ENCODE measurements at places on chromosomes 5 and 9.
A peak's percentile ranks its signal among the peaks of the same experiment; 100 is the strongest.

GRCh38 chr9:74498621-74499095, 1.5 kb downstream of the RORB start:
- peak; percentile 42 for DNase-seq

GRCh38 chr9:33263131-33264002, 1.1 kb downstream of the BAG1 start:
- DNase-seq: no peak

DNA sequence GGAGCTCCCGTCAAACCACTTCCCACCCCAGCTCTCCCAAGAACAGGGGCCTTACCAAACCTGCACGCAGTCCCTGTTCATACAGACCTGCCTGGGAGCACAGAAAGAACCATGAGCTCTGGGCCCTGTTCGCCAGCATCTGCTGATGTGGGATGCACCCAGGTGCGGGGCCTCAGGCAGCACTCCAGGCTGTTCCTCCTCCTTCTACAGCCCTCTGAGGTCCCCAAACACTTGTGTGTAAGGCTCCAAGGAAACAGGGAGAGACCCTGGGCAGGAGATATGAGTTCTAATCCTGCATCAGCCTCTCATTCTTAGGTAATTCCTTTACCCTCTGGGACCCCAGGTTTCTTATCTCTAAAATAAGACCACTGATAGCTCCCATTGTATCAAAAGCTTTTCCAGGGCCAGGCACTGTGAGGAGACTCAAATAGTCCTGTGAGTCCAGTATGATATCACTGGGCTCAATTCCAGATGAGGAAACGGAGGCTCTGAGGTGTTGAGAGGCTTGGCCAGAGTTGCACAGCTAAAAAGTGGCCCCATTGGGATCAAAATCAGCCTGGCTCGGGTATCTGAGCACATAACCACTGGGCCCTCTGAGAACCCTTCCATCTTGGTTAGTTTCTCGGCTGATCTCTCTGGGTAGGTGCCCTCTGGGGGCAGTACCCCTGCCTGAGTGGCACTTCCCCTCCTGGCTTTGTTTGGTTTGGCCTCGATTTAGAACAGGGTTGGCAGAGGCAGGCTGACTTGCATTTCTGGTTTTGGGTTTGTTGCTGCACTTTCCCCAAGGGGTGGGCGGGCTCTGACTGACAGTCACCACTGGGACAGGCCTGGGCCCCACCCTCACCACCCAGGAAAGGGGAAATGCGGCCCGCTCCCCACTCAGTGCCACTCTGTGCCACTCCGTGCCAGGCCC, 116.8 kb downstream of the RGS3 start:
- DNase-seq: no peak

- DNase-seq: no peak
Observed at GRCh38 chr9:133888048-133888808, 103.9 kb downstream of the VAV2 start.

- no peak for DNase-seq
Observed at GRCh38 chr5:170426149-170426767, 37.1 kb upstream of the KCNMB1 start.

- DNase-seq: no peak
Observed at GRCh38 chr9:136585531-136586120, 39.8 kb upstream of the NOTCH1 start.

DNA sequence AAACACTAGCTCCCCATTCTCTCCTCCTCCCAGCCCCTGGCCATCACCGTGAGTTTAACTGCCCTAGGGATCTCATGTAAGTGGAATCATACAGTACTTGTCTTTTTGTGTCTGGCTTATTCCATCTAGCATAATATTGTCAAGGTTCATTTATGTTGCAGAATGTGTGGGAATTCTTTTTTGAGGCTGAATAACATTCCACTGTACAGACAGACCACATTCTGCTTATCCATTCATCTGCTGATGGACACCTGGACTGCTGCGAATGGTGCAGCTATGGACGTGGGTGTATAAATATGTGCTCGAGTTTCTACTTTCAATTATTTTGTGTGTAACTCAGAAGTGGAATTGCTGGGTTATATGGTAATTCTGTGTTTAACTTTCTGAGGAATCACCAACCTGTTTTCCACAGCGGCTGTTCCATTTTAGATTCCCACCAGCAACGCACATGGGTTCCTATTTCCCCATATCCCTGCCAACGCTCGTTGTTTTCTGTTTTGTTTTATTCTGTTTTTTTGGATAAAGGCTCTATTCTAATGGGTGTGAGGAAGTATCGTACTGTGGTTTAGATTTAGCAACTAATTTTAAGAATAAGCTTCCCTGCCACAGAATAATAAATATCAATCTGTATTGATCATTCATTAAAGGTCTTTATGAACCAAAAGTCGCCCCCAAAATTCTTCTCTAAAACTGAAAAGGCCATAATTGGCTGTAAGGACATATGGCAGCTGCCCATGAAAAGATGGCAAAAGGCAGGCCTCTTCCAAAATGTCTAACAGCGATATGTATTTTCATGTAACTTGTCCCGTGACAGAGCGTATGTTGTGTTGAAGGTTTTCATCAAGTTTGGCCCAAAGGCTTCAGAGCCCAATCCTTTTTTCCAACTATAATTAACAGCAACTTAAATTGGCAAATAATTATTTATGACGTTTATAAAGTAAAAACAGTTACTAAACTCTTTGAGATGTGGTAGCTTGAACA, 70.3 kb downstream of the DAP start:
- no peak for DNase-seq

DNA sequence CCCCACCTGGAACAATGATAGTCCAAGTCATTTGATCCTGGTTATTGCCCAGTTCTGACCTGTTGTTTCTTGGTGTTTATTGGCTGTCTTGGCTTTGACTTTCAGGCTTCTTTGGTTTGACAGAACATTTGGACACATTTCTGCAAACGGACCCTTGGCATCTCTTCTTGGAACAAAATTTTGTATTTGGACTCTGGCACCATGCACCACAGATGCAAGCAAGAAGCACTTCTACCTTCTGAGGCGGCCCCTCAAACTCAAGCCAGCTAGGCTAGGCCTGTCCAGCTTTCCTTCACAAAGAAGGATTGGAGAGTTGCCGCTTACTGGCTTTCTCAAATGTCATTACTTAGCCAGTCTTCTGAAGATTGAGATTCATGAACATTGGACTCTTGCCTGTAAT, 23.1 kb upstream of the FGF10 start:
- no peak for DNase-seq

DNA sequence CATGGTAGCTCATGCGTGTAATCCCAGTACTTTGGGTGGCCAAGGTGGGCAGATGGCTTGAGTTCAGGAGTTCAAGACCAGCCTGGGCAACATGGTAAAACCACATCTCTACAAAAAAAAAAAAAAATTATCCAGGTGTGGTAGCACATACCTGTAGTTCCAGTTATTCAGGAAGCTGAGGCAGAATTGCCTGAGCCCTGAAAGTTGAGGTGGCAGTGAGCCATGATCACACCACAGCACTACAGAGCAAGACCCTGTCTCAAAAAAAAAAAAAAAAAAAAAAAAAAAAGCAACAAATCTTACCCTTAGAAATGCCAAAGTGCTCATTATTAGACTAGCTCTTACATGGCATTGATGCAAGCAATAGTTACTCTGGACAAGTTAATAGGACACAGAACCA, 724.9 kb downstream of the MAT2B start:
- DNase-seq: no peak

Data from nephron progenitor cell (in vitro differentiated cells).